H1 (cell line): ENCODE measurements at places on chromosomes 3 and 15.

DNA sequence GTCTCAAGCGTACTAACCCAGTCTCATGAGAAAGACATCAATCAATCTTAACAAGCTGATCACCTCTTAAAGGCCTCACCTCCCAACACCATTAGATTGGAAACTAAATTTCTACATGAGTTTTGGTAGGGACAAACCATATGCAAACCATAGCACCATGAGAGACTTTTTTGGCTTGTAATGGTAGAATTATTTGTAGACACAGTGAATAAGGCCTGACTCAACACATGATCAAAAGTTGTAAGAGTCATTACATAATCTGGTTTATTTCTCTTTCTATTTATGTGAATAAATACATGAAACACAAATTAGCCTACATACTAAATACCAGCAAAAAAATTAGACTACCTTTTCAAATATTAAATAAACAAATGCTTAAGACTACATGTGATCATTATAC lies 183.3 kb upstream of the EPHA6 start:
- DNase-seq, result no peak

GRCh38 chr15:79874242-79874641 lies 22.6 kb downstream of the MTHFS start:
- no peak for DNase-seq

DNA sequence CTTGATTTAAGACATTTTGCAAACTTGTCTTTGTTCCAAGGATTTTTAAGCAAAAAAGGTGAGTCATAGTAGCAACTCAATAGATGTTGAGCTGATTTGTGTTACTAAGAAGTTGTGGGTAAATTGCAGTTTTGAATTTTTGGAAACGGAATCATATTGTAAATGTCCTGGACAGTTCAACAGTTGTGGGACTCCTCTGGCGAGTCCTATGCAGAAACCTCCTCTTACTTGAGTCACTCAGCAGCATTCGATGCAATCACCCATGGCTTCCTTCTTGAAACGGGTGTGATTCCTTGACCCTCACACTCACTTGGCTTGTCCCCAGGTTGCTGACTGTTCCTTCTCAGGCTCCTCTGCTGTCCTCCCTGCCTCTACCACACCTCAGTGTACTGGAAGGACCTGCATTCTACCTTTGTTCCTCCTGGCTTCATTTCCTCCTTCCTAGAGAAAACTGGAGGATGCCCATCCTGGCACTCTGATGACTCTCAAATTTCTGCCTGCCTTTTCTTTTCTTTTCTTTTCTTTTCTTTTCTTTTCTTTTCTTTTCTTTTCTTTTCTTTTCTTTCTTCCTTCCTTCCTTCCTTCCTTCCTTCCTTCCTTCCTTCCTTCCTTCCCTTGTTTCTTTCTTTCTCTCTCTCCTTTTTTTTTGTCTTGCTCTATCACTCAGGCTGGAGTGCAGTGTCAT lies 52.8 kb upstream of the DGKG start:
- DNase-seq, result no peak

DNA sequence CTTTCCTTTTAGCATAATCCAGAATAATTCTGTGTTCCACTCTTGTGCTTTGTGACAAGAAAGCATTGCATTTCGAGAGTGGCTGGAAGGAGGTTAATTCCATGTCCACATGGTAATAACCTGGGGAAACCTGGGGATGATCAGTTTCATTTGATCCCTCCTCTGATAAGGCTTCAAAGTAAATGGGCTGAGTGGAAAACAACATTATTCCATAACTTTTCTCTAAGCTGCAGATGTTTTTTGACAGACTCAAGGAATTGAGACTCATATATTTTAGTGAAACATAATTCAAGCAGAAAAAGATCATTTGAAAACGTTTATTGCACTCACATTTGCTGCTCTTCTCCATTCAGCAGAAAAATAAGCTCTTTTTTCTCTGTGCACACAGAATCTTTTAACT lies 44.6 kb downstream of the ROBO2 start:
- DNase-seq, result no peak

- DNase-seq, result no peak
Observed at GRCh38 chr3:50237133-50237651, 1.2 kb downstream of the GNAI2 start.

DNA sequence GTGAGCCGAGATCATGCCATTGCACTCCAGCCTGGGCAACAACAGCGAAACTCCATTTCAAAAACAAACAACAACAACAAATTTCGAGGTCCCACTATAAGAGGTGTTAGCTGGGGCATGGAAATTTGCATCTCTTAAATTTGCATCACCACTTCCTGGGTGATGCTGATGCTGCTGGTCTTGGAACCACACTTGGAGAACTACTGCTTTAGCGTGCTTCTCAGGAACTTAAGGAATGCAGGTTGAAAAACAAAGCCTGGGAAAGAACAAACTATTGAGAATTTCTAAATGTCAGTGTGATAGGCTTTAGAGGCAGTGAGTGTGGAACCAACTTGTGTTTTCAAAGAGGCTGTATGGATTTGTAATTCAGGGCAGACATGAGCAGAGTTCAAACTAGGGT lies 858.4 kb upstream of the ARPP21 start:
- no peak for DNase-seq

- no peak for DNase-seq
Observed at GRCh38 chr3:187213616-187214015, 16.3 kb downstream of the RTP1 start.

DNA sequence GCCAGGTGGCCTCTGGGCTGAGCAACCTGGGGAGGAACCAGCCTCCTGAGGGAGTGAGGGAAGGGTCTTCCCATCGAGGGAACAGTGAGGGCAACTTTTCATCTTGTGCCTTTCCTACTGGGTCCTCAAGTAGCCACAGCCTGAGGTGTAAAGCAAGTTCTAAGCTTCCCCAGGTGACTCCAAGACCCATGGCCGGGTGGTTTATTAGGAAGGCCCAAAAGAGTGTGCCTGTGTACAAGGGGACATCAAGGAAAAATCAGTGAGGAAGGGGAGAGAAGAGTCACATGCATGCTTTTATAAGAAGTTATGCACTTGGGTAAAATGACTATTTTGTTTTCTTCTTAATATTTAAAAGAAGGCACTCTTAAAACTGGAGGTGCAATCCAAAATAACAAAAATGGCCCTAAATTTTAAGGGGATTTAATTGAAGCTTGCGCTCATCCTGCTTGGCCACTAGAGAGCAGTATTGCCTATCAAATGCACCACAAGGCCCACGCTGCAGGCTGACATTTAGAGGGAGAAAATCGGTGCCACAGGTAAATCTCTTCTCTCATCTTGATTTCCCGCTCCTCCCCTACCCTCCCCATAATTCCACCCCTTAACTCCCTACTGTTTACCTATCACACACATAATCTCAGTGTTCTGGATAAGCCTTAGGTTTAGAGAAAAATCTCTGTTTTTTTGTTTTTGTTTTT lies 6.7 kb downstream of the NANOGP8 start:
- DNase-seq, result no peak

DNA sequence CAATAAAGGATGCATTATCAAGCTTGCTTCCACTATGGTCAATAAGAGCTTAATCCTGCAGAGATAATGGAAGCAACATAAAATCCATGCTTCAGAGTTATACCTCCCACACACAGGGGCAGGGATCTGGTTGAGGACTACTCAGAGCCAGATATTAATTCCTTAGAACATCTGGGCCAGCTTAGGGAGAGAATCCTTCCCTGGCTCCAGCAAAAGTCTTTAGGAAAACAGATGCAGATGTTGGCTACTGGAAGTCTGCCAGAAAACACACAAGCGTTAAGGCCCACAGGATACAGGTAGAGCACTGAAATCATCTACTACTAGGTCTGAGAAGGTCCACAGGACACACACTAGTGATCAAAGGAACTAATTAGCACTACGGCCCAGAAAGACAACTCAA lies 25.2 kb downstream of the TMEM202 start:
- DNase-seq, result no peak

DNA sequence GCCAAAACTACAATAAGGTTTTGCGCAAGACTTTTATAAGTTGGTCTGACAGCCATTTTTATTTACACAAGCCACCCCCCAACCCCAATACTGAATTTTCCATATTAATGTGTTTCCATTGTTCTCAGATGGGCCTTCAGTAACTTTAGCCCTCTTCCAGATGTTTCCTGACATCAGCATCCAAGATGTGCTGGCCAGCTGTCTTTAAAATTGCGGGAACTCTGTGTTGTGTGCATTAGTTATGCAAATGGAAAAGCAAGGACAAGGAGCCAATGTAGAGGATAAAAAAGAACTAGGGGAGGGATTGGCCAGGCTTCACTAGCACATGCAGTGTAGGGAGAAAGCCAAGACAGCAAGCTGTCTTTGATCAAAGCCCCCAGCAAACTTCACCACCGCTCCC lies 45.4 kb downstream of the COMMD2 start:
- no peak for DNase-seq

- no peak for DNase-seq
Observed at GRCh38 chr3:22960105-22960984, 242.8 kb upstream of the UBE2E2 start.

DNA sequence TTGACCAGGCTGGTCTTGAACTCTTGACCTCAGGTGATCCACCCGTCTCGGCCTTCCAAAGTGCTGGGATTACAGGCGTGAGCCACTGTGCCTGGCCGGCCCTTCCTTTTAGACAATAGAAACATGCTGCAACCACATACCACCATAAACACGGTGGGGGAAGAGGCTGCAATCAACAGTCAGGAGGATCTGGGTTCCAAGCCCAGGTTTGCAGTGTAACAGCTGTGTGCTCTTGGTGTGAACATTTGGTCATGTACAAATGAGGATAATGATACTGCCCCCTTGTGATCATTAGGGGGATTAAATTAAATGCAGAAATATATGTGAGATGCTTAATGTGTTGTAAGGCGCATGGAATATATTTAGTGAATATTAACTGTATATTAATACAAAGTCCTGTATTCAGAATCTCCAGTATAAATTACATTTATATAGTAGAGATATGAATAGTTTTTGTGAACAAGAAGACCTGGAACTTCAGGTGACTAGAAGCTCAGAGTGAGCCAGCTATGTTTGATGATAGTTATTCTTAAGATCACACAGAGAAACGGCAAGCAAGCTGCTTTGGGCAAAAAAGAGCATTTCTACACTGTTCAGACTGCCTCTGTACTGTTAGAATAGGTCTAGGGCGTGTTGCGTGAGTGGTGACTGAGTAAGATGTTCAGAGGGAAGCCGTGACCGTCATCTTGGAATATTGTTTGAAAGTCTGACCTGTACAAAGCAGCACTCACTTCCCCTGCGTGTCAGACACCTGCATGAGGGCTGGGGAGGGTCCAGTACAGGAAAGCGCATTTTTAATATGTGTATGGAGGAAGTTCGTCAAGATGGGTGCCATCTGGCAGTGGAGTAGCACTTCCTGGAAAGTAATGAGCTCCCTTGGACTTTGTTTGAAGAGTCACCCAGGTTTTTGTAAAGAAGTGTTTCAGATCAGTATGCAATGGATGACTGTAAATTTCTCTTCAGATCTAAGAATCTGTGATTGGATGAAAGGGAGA lies 125.8 kb downstream of the PGPEP1L start:
- no peak for DNase-seq

- no peak for DNase-seq
Observed at GRCh38 chr3:127914584-127914983, 448 bp upstream of the KBTBD12 start.

GRCh38 chr3:74447221-74447620 lies 167.2 kb downstream of the CNTN3 start:
- no peak for DNase-seq

- no peak for DNase-seq
Observed at GRCh38 chr15:77032052-77032646, 37.2 kb downstream of the PSTPIP1 start.

DNA sequence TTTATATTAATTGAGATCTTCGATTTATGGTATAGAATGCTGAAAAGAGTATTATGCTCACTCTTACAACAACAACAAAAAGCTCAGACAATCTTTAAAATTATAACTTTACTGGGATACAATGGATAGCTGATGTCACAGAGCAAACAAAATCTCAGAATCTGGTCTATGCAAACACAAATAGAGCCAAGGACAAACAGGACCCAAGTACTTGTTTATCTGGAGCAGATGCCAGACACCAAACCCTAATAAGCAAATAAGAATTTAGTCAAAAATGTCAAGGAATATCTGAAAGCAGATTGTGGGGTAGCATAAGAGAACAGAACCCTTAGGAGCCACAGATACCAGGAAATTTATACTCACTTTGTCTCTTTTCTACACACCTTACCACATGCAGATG lies 302.2 kb downstream of the CGGBP1 start:
- DNase-seq, result no peak

DNA sequence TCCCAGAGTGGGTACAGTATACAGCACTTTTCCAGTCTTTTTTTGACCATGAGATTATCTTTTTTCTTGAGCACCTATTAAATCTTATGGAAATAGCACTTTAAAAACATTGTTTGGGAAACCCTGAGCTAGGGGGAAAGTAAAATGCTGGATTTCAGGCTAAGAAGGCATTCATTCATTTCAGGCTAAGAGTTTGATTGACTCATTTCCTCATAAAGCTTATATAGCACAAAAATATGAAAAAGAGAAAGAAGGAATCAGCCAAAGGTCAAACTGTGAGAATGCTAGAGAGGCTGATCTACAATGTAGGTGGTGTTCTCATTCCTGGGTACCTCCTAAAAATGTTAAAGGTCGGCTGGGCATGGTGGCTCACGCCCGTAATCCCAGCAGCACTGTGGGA lies 10.5 kb downstream of the TTC23 start:
- DNase-seq, result no peak

GRCh38 chr3:100465892-100466777 lies 26.3 kb upstream of the TMEM45A start:
- no peak for DNase-seq

GRCh38 chr3:130963878-130964277 lies 62.7 kb downstream of the ASTE1 start:
- DNase-seq, result peak; percentile 3

DNA sequence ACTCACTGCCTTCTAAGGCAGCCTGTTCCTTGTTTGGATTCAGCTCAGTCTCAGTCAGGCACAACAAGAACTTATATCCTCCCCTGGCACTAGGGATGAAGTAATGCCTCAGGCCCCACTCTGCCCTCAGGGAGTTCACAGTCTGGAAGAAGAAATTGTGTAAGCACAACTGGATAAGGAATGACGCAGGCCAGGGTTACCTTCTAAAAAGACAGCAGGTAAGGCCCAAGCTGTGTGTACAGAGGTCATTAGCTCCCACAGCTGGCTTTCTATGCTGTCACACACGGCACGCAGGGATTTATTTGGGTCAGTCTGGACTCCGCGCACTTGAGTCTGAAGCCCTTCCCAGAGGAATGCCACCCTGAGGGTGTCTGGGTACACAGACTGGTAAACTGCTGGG lies 82.9 kb downstream of the IQSEC1 start:
- DNase-seq, result no peak

GRCh38 chr15:54304321-54304720 lies 326.1 kb downstream of the UNC13C start:
- DNase-seq, result no peak

GRCh38 chr3:110815008-110815583 lies 256.5 kb upstream of the NECTIN3 start:
- DNase-seq, result no peak

- no peak for DNase-seq
Observed at GRCh38 chr3:53166781-53167291, 5.8 kb downstream of the PRKCD start.

GRCh38 chr3:126956361-126956760 lies 26.6 kb upstream of the PLXNA1 start:
- DNase-seq, result no peak

- DNase-seq, result no peak
Observed at GRCh38 chr15:88705769-88706165, 67.0 kb downstream of the ISG20 start.
